GM06990 (cell line): ENCODE measurements at places on chromosomes 6 and 20.

GRCh38 chr6:49915035-49915434 is 48.7 kb upstream of the CRISP1 start:
- DNase-seq: no peak

DNA sequence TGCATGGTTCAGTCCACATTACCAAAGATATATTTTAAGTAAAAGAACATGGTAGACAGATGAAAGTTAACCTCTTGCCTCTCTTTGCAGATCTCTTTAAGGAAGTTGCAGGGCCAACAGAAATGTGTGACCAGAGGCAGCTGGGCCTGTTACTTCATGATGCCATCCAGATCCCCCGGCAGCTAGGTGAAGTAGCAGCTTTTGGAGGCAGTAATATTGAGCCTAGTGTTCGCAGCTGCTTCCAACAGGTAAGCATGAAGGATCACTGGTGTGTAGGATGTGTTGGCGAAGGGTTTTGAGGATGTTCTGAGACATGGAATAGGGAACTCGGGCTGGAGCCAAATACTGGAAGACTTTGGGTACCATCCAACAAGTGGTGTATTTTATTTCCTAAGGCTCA is 508.6 kb downstream of the UTRN start:
- no peak for DNase-seq

- no peak for DNase-seq
These were observed 9.6 kb downstream of the HRH3 start for GRCh38 chr20:62210496-62210855.

GRCh38 chr6:164855281-164855680 is 454.1 kb downstream of the C6orf118 start:
- DNase-seq: no peak

DNA sequence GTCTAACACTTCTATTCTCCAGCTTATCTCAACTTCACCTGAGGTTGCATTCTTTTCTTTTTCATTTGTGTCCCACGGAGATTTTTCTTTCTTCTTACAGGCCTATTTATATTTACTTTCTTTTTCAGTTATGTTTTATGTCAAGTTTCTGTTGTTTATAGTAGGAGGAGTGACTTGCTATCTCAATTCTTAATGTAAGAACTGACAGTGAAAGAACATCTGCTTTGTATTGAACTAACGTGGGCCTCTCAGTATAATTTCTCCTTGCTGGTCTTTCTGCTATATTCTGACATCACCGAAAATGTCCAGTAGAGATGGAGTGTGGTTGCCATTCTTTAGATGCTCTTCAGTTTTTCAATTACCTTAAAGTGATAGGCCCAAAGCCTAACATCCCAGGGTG is 521.7 kb downstream of the EPM2A start:
- DNase-seq: peak; percentile 25

- no peak for DNase-seq
These were observed 54.4 kb upstream of the GTSF1L start for GRCh38 chr20:43781215-43781614.

- DNase-seq: no peak
These were observed 1.3 kb downstream of the CEP85L start for GRCh38 chr6:118649918-118650581.

- peak; percentile 54 for DNase-seq
These were observed 7.2 kb downstream of the GCNT2 start for GRCh38 chr6:10528158-10528981.

GRCh38 chr6:132789396-132789776 is 9.1 kb downstream of the SLC18B1 start:
- no peak for DNase-seq

GRCh38 chr20:24742436-24742835 is 206.6 kb upstream of the CST7 start:
- no peak for DNase-seq

DNA sequence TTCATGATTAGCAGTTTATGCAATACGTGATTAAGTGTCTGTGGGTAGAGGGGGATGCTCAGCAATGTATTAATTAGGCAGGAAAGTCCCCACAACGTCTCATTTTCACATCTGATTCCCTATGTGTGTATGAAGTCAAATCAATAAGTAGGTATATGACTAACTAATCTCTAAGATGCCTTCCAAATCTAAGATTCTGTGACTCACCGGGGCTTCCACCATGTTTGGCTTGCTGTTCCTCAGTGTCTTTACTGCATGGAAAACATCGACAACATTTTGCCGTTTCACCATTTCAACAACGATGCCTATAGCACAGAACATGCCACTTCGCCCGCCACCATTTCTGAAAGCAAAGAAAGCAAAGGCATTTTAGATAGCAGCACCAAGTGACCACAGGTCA is 72.0 kb upstream of the THEMIS start:
- no peak for DNase-seq

- DNase-seq: no peak
These were observed at the start of gene OLIG3 for GRCh38 chr6:137494281-137494987. Gene OLIG3 (minus strand): TSS chr6:137494394. CDS start chr6:137494170, 224 bp downstream.

GRCh38 chr20:43923917-43924316 is 9.3 kb downstream of the TOX2 start:
- DNase-seq: no peak
